ENCODE measurements at places on chromosomes 5 and 9.

DNA sequence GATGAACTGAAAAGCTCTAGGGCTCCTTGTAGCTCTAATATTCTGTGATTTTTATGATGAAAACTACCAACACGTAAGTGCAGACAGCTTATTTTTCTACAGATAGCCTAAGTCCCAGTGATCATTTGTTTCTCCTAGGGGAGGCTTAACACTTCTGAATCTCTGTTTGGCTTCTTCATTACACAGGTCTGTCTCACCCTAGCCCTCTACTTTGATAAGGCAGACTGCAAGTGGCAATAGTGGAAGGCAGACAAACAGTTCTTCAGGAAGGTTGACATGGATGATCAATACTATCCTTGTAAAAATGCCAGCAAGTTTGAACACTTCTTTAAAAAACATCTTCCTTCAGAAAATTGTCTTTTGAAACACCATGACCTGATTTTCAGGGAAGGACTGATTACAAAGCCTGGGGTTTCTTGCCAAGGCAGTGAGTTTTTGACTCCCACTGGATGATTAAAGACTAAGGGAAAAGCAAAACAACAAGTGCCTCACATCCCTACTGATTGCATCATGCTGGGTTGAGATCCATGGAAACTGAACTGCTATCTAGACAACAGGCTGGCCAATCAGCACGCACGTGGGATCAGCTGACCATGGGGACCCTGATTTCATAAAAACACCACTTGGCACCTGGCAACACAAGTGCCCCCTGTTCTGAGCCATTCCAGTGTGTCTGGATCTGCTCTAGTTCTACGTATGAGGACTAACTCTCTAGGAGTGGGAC is 212.2 kb downstream of the SMARCA2 start:
- DNase-seq, result no peak

DNA sequence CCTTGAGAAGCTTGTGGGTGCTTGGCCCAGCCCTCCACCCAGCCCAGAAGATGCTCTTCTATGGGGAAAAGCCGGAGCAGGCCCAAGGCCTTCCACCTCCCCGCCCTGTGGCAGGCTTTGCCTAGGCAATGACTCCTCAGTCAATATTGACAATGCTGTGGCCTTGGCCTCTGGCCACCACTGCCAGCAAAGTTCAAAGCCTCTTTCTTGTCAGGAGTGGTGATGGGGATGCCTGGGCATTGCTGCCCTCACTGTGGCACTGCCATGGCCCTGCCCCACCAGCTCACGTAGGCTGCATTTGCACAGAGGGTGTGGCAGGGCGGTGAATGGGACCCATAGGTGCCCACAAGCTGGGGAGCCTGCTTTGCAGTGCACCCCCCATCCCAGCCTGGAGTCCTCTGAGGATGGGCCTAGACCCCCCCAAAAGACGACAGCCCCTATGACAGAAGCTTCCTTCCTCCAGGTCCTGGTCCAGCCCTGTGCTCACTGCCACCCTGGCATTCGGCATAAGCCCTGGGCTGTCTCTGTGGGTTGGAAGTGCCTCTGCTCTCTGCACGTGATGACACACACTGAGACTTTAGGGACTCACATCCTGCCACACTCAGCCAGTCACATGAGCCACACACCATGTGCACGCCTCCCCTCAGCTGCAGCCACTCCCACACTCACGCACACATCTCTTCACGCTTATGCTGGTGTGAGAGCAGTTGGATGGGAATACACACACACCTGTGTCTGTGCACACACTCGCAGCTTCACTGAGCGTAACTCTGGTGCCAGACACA is 31.1 kb downstream of the MORN5 start:
- DNase-seq, result peak; percentile 33

DNA sequence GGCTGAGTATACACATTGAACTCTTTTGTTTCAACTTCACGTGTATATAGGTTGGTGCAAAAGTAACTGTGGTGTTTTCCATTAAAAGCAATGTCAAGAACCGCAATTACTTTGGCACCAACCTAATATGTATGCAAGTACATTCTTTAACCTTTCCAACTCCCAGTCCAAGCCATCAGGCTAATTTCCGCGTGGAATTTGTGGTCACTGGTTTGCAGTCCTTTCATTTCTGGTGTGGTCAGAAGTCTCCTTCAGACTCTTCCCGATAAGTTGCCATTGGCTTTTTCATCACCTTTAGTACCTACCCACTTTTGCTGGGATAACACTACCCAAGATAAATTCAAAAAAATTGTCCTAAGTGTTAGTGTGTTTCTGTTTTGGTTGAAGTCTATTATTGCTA is 84.0 kb downstream of the RGS3 start:
- no peak for DNase-seq

DNA sequence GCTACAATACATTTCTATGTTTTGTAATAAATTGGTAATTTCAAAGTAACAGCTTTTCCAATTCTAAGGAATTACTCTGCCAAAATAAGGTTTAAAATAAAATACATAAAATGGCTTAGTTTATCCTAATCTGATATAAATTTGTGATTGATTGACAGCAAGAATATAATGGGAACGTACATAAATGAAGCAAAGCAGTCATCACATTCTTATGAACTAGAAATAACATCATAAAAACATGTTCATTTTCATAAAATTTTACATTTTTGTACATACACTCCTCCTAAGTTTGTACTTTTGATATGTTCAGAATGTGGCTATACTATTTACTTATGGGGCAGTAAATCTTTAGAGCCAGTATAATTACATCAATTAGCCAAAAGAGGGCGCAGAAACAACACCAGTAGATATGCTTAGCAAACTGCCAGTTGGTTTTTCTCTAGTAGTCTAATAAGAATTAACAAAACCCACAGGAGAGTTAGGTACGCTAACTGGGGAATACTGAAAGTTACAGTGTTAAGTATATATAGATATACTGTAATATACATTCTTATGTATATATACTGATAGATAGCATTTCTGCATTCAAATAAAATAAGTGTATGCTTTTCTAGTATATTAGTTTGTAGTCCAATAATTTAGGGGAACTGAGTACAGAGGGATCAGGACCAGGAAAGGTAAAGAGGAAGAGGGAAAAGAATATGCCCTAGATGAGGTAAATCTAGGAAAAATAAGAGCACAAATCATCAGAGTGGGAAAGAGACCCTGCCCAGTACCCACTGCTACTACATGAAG is 76.8 kb downstream of the ZDHHC21 start:
- peak; percentile 2 for DNase-seq

DNA sequence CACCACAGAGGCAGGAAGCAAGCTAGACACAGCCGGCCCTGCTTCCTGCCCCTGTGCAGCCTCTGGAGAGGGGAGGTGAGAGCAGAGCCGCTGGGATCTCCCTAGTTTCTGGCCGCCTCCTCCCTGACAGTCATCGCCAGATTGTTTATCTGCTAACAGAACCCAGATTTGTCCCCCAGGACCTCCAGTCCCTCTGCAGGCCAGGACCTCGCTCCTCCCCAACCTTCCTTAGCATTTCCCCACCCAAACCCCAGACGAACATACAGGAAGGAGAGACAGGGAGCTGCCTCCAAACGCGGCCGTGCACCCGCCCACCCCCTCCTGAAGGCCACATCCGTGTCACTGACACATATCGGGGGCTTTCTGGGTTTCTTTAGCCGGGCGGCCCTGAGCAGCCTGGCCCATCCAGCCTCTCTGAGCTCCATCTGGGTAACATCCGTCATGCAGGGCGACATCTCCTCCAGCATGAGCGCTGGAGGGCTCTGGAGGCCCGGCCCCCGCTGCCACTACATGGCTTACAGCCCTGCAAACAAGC is 47.5 kb downstream of the DBH start:
- no peak for DNase-seq
